ENCODE measurements at places on chromosomes 7 and 10. TPM values are rescaled to one million over a fixed set of nuclear protein-coding genes. Genes with fewer than 3 reads are reported as not detected.

Gene MINDY4
- 1.1 TPM for total RNA-seq

Gene GPR26
- total RNA-seq = not detected

GRCh38 chr7:34539003-34539402, 119.0 kb upstream of the NPSR1 start:
- DNase-seq = no peak
- no peaks in the 10 kb centered on the region for H3K4me1 ChIP-seq
- H3K27ac ChIP-seq = no peak overlapping the region
- no peaks in the 10 kb centered on the region for H3K36me3 ChIP-seq
- no peak overlapping the region for H3K4me3 ChIP-seq

- H3K4me1 ChIP-seq = no peaks in the 10 kb centered on the region
- H3K27ac ChIP-seq = no peak overlapping the region
- no peaks in the 10 kb centered on the region for H3K27me3 ChIP-seq
- H3K4me3 ChIP-seq = no peak overlapping the region
- no peak for DNase-seq
Measured at GRCh38 chr7:120468611-120469010, 195.6 kb downstream of the KCND2 start.

DNA sequence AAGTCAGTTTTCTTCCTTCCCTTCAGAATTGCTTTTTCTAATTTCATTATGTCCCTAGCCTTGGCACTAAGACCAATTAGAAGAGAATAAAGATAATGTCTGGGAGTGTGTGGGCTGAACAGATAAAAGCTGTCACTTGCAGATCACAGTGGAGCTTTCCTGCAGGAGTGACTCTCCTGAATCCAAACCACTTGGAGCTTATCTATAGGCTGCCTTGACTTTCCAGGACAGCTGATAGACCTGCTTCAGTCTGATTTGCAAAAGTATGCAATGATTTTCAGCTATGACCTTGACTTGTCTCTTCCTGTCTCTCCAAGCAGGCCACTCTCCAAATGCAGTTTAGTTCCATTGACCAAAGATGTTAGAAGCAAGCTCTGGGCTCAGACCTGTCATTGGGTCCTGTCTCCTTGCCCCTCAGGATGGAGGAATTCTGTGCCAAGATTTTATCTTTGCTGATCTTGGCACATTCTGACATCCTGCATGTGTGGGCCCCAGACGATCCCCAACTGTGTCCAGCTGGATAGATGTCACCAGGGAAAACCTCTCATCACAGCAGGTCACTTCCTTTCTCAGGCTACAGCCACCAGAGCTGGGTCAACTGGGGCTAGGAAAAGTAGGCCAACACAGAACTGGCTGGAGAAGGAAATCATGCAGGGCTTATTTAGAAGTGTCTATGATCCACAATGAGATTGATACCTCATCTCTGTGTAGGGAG, 120.9 kb upstream of the ZNF438 start:
- peaks cover 1% of the 10 kb centered on the region for H3K36me3 ChIP-seq
- no peak overlapping the region for H3K4me3 ChIP-seq
- H3K27ac ChIP-seq = peak overlapping the region; percentile 34

GRCh38 chr10:132521466-132522102, 16.0 kb upstream of the INPP5A start:
- H3K4me1 ChIP-seq = no peaks in the 10 kb centered on the region
- no peaks in the 10 kb centered on the region for H3K36me3 ChIP-seq
- no peak for DNase-seq
- H3K4me3 ChIP-seq = no peak overlapping the region
- no peak overlapping the region for H3K27ac ChIP-seq

- H3K4me1 ChIP-seq = peaks cover 13% of the 10 kb centered on the region
- H3K4me3 ChIP-seq = no peak overlapping the region
- no peaks in the 10 kb centered on the region for H3K36me3 ChIP-seq
- no peak for DNase-seq
Measured at GRCh38 chr10:71719042-71719441, 536 bp downstream of the C10orf105 start.

DNA sequence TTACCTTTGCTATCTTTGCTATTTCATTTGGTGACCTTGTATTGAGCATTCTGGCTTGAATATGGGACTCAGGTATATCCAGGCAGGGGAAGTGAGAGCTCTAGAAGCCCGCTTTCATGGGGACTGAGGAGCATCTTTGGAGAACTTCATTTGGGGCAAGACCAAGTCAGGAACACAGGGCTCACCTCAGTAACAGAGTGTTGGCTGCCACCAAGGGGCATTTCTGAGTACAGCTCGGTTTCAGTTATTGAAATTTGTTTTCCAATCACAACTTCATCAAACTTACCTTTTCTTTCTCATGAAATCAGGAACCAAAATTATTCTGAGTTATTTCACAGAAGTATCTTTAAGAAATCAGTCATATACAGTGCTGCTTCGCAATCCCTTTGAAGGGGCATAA, 337.2 kb downstream of the C7orf25 start:
- H3K27ac ChIP-seq = no peak overlapping the region
- H3K36me3 ChIP-seq = no peaks in the 10 kb centered on the region
- H3K4me1 ChIP-seq = no peaks in the 10 kb centered on the region
- H3K27me3 ChIP-seq = no peaks in the 10 kb centered on the region

- no peaks in the 10 kb centered on the region for H3K27me3 ChIP-seq
- H3K36me3 ChIP-seq = no peaks in the 10 kb centered on the region
- no peaks in the 10 kb centered on the region for H3K4me1 ChIP-seq
- H3K4me3 ChIP-seq = no peak overlapping the region
- no peak overlapping the region for H3K27ac ChIP-seq
Measured at GRCh38 chr7:87032604-87033339, 26.7 kb downstream of the ELAPOR2 start.

DNA sequence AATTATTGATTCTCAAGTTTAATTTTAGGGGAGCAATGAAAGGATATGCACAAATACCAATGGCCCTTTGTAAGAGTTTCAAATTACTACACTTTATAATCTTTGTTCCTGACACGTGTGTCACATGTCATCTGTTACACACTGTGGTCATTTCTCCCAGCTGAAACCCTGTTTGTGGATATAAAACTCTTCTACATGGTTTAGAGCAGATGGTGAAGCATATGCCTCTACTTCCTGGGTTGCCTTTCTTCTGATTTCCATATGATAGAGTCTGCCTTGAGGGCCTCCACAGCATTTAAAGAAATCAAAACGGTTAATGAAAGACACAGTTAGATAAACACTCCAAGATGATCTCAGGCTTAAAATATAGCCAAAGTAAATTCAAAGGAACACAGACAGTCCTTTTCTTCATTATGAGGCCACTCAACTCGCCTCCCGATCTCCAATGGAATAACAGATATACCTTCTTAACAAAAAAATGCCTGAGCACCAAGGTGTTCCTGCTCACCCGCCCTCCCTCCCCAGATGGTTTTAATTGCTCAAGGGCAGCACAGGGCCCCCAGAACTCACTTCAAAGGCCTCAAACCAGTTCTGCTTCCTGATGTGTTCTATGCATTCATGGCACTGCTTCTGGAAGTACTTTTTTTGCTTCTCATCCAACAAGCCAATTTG, 75.0 kb downstream of the CPVL start:
- no peak overlapping the region for H3K27ac ChIP-seq
- peaks cover 26% of the 10 kb centered on the region for H3K27me3 ChIP-seq
- no peaks in the 10 kb centered on the region for H3K4me1 ChIP-seq
- no peak for DNase-seq
- no peaks in the 10 kb centered on the region for H3K36me3 ChIP-seq

DNA sequence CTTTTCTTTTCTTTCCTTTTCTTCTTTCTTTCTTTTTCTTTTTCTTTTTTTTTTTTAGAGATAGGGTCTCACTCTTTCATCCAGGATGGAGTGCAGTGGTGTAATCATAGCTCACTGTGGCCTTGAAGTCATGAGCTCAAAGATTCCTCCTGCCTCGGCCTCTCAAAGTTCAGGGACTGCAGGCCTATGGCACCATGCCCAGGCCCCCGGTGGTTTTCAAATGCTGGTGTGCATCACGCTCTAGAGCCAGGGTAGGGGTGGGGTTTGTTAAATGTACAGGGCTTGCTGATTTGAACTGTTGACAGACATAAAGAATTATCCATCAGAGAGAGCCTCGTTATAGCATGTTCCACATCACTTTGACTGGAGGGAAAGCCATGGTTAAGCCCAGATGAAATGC, 5.8 kb downstream of the MINDY4 start:
- H3K27me3 ChIP-seq = no peaks in the 10 kb centered on the region
- H3K36me3 ChIP-seq = peaks cover 2% of the 10 kb centered on the region
- DNase-seq = no peak
- no peak overlapping the region for H3K4me3 ChIP-seq

Measured in activated CD8-positive, alpha-beta memory T cell treated with anti-CD3 and anti-CD28 coated beads, Interleukin-2, amount 10 ng/mL, durations not matched to agents 7 days and 5 days (primary cell).